Activated effector memory CD4-positive, alpha-beta T cell treated with Interleukin-2 at 50 U/mL for 16 hours (primary cell): ENCODE measurements at places on chromosomes 11 and 22.

DNA sequence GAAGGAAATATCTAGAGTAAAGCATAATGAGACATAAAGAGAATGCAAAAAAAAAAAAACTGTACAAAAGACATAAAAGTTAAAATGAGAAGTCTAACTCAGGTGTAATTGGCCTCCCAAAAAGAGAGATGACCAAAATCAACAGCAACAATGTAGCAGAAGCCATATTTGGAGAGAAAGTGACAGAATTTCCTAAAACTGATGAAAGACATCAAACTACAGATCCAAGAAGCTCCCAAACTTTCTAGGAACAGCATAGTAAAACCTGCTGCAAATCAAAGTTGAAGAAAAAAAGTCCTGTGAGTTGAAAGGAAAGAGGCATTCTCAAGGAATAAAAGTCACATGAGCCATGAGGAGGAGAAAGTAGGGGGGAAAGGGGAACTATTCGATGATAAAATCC, 231.3 kb downstream of the METTL15 start:
- no peak for DNase-seq

DNA sequence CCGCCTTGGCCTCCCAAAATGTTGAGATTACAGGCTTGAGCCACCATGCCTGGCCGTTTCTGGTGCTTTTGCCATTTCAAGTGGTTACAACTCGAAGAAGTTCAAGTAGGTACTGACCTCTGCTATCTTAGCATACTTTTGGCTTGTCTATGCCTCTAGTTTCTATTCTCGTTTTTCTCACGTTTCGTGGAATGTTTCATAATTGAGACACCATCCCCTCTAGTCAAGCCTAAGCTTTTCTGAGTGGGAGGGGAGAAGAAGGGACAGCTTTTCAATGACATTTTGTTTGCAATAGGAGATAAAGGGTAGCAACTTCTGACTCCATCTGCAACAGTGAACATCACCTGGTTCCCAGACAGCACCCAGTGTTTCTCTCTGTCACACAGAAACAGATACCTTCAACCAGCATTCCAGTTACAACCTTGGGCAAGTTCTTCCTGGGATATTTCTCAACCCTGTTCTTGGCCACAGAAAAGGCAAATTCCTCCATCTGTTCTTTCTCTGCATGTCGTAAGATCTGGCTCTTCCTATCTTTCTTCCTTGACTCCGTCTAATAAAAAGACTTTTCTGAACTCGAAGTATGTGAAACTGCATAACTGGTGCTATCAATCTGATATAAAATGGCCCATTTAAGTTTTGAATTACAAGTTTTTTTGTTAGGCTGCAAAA, 25.5 kb downstream of the DDI1 start:
- DNase-seq, result no peak

GRCh38 chr11:48154151-48154550, 62.5 kb upstream of the OR4B1 start:
- no peak for DNase-seq

DNA sequence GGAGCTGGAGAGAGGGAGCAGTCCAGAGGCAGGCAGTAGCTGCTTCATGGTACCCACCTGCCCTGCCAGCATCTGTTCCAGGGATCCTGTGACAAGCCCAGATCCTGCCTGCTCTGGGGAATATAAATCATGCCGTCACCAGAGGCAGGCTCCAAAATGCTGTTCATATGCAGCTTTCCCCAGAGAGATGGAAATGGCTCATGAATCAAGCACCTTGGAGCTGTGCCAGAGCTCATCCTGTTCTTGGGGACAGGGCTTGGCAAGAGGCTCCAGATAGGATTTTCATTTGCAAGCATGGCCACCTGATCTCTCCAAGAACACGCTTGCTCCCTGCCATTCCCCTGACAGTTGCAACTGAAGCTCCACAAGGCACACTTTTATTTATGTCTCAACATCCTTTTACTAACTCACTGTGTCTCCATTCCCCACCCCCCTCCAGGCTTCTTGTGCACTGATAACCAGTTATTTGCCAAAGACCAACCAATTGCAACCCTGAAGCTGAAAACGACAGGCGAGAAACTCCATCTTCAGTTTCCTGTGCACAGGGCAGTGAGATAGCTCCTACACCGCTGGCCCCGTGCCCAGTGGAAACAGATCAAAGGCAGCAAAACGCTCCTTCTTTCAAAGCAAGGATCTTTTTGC, 115.8 kb upstream of the PITPNB start:
- no peak for DNase-seq

DNA sequence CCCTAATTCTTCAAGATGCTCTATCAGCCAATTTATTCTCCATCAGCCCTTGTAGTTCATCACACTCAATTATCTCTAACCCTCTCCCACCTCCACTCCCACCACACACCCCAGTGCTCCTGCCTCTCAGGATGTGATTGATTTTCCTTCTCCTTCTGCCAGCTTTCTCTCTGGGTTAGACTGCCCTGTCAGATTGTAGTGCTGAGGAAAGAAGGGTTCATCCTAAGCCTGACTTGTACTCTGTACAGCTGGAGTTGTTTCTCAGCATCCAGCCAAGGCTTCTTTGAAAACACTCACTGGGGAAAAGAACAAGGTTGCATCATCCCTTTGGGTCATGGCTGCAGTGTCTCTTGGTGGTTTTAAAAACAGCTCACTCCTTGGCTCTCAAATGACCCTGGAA, 61.2 kb downstream of the CECR2 start:
- no peak for DNase-seq

GRCh38 chr11:1233351-1234053, 10.6 kb downstream of the MUC5B start:
- DNase-seq, result no peak

DNA sequence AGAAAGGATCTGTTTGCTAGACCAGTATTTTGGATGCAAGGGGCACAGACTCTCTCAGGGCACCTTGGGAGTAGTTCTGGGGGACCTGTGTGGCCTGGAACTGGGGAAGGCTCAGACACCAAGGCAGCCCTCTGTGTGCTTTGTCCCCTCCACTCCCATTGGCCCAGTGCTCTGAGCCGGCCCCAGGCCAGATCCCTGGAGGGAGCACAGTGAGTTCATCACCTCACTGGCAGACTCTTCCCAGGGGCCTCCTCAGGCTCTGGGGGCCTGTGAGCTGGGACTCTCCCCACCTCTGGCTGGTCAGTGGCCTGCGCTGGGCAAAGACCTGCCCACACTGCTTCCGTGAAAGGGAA, 51.7 kb downstream of the CHRDL2 start:
- DNase-seq, result no peak

GRCh38 chr11:75968021-75968625, 153.1 kb downstream of the UVRAG start:
- DNase-seq, result no peak

DNA sequence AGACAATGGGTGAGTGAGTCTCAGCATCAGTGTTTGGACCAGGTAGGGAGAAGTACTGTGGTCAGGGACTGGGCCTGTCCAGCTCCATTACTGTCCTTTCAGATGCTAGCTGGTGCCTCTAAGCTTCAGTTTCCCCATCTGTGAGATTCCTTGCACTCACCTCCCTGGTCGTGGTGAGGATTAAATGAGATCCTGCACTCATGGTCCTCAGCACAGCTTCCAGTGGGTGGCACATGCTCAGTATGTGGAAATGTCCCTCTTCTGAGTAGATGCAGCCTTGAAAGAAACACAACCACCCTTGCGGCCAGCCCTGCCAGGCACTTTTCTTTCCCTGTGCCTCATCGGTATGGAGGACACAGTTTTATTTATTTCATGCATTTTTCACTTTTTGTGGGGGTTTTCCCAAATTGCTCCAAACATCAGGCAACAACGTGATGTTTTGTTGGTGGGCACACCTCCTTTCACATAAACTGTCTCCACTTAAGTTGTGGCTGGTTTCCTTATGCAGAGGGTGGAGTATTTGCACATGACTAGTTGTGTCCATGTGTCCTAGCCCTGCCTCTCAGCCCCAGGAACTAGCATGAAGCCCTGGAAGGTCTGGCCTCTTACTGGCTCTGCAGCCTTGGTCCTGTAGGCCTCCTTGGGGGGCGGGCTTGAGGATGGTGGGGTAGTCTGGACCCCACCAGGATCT, 1.1 kb downstream of the LZTR1 start:
- no peak for DNase-seq

GRCh38 chr11:43819926-43820325, 60.7 kb upstream of the ALKBH3 start:
- no peak for DNase-seq

DNA sequence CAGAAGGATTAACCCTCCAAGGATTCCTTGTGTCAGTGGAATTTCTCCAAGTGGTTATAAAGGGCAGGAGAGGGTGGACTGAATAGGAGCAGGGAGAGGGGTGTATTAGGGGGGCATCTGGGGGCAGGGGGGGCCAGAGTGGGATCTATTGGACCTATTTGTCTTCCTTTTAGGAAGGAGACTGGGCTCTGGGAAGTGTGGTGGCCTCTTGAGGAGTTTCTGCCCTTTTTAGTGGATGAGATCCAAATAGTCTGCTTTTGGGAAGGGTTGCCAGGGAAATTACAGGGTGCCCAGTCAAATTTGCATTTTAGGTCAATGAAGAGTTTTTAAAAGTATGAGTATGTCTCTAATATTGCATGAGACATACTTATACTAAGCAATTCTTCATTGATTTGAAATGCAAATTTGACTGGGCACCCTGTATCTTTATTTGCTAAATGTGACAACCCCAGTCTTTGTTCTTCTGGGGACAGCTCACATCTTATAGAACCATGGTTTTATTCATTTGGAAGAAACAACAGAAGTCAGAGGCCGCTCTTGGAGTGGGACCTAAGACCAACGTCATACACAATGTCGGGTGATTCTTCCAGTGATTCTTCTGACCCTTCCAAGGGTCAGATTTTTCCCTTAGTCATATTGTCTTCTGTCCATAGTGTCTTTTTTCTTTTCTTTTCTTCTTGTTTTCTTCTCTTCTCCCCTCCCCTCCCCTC, 429 bp upstream of the SLC22A6 start:
- no peak for DNase-seq

- no peak for DNase-seq
These were observed 30.6 kb upstream of the TFIP11 start for GRCh38 chr22:26542831-26543230.

DNA sequence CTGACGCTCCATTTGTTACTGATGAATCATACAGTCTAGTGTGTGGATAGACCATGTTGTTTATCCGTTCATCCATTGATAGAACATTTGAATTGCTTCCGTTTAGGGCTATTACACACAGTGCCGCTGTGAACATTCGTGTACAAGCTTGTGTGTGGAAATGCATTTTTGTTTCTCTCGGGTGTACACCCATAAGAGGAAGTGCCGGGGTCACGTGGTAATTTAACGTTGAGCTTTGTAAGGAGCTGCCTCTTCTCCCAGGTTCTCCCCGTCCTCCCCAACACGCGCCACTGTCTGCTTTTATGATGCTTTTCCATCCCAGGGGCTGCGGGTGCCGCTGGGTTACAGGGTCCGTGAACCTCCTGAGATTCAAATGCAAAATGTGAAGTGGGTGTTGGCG, 142.3 kb downstream of the IGLL1 start:
- DNase-seq, result no peak

DNA sequence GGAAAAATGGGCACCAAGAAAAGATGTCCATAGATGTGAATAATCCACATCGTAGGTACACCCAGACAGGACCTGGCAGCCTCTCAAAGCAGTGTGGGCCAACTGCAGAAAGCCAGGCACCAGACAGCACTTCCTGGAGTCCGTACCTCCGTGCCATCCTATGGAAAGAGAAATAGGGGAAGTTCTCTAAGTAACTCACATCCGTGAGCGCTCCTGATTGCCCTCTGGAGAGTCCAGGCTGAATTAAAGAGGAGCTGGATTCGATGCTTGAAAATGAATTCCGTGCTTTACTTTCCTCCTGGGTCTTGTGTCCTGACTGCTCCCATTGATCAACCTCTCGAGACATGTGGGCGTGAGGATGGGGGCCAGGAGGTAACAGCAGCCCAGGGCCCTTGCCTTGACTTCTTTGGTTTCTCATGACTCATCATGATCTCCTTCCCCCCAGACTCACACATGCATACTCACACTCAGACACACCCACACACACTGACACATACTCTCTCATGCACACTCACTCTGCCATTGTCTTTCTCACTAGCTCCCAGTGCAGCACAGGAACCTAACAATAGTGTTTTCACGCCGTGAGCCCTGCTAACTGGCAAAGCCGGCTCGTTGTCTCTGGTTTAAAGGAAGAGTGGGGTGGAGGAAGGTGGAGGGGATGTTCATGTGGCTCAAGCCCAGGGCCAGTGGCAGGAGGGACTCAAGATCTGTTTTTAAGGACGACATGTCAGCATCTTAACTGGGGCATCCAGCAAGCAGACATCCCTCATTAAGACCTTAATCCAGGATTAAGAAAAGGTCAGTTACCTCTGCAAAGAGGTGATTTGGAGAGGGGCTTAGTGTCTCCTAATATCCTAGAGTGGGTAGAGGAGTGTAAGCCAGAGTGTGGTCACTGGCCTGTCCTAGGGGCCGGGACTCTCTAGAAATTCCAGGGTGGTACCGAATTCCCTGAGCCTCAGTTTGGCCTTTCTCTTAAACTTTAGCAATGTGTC, 104.2 kb downstream of the SCN3B start:
- DNase-seq, result no peak

- no peak for DNase-seq
These were observed 817 bp downstream of the PANX3 start for GRCh38 chr11:124612045-124612444.

DNA sequence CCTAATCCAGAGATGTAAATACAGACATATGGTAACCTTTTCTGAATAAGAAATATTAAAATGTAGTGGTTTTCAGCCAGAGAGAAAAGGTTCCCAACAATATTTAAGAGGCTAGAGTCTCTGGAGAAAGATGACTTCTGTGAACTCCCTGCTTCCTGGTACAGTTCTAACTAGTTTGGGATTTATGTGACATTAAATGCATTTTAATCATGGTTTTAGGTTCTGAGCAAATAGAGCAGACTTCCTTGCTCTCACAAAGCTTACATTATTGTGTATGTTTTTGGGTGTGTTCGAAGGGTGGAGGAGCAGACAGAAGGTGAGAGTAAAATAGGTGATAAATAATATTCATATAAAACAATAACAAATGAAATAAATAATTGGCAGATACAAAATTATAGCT, 250.1 kb upstream of the LUZP2 start:
- no peak for DNase-seq

DNA sequence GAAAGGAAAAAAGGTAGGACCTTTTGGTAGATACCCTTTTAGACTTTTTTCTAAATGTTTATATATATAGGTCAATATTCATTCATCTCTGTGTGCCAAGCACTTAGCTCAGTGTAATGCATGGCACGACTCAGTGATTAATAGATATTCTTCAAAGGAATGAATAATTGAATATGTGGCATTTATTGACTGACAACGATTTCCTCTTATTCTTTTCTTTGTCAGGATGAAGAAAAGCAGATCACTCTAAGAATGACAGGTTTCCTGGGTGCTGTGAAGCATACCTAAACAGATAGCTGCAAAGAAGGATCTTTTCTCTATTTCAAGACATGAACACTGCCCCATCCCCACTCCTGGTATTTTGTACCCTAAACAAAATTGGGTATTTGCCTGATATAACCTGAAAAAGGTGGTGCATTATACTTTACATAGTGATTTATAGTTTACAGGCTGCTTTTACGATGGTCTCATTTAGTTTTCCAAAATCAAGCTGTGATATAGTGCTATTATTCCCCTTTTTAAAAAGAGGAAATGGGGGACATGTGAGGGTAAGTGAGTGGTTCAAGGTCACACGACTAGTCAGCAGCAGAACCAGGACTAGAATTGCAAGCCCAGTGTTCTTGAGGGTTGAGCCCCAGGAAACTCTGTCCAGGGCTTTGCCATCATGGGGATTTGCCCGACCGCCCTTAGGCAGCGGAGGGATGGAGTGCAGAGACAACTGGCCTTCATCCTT, 32.9 kb upstream of the CLMP start:
- no peak for DNase-seq
